CD8-positive, alpha-beta T cell (primary cell): ENCODE measurements at places on chromosomes 3 and 15.

DNA sequence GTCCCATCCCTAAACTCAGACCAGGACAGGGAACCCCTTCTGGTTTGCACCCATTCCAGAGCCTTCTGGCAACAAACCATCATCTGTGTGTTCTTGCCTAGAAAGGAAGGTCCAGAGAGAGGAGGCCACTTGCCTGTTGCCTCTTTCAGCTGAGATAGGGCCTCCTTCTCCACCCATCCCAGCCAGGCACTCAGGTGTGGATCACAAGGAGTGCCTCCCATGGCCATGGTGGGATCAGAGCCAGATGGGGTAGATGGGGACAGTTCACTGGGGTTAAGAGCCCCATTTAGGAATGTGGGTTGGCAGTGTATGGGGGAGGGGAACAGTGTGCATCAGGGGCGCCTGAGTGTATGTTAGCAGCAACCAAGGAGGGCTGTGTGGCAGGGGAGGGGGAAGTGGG, 8.9 kb upstream of the CTDSPL start:
- no peak for DNase-seq

GRCh38 chr15:67722030-67722817, 103.1 kb upstream of the SKOR1 start:
- no peak for DNase-seq

GRCh38 chr3:51718547-51719409, 11.9 kb downstream of the GRM2 start:
- DNase-seq: no peak

- no peak for DNase-seq
Measured at GRCh38 chr3:73586190-73586589, 38.6 kb downstream of the PDZRN3 start.

DNA sequence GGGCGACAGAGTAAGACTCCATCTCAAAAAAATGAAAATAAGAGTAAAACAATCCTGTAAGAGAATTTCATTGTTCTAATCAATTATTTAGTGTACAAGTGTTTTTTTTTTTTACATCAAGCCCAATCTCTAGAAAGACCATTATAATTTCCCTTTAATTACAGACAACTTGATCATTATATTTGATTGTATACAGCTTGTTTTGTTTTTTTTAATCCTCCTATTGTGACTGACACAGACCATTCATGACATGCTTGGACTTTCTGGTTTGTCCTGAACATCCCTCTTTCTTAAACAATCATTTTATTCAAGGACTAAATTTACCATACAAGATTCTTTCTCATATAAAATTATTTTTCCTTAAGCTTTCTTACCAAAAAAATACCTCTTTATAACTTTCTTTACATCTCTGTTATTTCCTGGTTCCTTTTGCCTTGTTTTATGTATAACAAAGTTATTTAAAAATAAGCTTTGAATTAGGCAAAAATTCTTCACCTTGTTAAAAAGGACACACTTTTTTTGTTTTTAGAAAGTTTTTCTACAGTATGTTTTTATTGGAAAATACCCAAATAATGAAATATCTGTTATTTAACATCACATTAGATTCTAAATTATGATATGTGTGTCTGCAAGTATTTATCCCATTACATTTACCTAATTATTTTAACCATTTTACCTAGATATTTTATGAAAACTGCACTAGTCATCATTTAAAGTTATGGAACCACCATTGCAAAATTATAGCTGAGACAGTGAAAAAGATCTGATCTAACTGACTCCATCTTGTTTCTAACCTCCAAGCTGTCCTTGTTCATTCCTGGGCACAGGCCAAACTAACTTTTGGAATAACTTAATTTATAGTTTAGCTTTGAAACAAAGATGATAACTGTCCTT, 26.1 kb upstream of the GFM1 start:
- no peak for DNase-seq

DNA sequence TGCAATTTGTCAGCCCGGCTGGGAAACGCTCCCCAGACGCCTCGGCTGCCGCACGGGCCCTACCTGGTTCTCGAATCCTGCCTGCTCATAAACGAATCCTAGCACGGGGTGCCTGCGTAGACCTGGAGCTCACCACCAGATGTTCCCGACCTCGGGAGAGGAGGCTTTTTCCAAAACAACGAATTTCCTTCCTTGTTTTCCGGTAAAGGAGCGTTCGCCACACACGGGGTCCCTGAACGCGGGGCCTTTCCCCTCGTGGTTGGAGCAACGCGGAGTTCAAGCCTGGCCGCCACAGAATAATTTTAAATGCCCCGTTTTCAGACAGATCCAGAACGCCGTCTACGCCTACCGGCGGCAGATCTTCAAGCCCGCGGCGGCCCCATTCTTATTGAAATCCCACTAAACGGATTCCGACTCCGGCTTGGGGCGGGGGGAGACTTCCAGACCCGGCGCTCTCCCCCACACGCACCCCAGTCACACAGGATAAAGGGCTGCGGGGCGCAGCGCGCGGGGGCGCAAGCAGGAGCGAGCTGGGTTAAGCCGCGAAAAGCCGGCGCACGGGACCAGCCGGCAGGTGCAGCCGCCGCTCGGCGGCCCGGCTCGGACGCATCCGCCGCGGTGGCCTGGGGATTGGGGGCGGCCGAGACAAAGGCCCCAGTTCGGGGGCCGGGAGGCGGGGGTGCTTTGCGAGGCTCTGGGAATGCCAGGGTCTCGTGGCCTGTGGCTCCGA, 895 bp downstream of the GATA2 start:
- peak; percentile 36 for DNase-seq

- no peak for DNase-seq
Measured at GRCh38 chr15:78417754-78418630, 20.0 kb upstream of the IREB2 start.

- DNase-seq: no peak
Measured at GRCh38 chr3:159593927-159594605, 394.6 kb upstream of the IL12A start.

DNA sequence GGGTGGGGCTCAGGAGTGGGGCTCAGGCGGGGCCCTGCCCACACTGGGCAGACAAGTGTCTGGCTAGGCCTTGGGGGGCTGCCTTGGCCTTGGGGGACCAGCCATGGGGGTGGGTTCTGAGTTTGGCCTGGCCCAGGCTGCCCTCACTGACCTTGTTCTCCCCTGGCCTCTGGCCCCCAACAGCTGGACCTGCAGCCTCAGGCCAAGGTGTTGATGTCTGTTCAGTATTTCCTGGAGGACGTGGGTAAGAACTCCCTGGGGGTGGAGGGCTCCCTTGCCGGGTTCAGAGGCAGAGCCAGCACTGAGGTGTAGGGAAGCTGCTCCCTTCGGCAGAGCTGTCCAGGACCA, 20.0 kb downstream of the PRKCD start:
- DNase-seq: no peak

GRCh38 chr3:67418426-67419217, 235.8 kb downstream of the SUCLG2 start:
- DNase-seq: no peak

DNA sequence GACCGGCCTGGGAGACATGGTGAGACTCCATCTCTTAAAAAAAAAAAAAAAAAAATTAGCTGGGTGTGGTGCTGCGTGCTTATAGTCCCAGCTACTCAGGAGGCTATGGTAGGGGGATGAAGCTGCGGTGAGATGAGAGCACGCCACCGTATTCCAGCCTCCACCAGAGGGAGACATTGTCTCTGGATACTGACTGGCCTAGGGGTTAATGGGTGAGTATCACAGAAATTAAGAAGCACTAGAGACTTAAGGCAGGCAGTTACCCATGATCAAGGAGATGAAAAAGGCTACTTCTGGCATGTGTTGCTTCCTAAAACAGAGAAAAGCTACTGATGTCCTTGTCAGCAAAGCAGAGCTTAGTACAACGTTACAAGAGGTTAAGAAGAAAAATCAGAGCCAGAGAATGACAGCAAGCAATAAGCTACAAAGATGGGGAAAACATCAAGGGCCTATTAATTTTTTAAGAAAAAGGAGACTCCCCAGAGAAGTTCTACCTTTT, 8.6 kb downstream of the TFRC start:
- peak; percentile 82 for DNase-seq

GRCh38 chr15:81133782-81134461, at the start of gene CFAP161:
Gene CFAP161 (plus strand): TSS chr15:81134270. CDS start chr15:81134330, 60 bp downstream.
- no peak for DNase-seq

DNA sequence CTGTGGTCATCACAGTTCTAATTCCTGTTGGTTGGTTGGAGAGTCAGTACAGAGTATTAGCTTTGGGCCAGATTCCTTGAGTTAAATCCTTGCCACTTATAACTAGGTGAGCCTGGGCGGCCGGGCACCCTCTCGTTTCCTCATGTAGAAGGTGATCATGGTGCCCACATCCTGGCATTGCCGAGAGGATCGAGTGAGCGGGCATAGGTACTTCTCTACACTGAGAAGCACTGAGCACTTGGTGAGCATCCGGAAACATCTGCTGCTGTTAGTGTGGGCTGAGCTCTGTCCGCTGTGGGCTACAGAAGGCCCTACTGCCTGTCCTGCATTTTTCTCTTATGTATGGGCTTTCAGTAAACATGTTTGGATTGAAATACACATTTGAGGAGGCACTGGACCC, 96.2 kb downstream of the CACNA1D start:
- no peak for DNase-seq
